ENCODE measurements at places on chromosomes 3 and 15.

DNA sequence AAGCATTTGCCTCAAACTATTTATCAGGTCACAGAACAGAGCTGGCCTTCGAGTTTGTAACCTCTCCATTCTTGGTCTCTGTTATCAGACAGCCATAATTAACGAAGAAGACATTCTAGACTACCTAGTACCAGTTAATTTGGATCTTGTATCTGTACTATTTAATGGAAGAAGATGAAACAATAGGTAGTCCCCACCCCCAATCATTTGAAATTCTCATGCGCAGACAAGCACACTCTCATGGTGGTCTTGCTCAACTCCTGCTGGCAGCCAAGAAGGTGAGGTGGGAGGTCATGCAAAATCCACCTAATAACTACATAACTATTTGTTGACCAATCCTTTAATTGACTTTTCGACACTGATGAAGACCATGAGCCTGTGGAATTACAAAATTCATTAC lies 2.8 kb upstream of the SKIL start:
- no peak for DNase-seq

DNA sequence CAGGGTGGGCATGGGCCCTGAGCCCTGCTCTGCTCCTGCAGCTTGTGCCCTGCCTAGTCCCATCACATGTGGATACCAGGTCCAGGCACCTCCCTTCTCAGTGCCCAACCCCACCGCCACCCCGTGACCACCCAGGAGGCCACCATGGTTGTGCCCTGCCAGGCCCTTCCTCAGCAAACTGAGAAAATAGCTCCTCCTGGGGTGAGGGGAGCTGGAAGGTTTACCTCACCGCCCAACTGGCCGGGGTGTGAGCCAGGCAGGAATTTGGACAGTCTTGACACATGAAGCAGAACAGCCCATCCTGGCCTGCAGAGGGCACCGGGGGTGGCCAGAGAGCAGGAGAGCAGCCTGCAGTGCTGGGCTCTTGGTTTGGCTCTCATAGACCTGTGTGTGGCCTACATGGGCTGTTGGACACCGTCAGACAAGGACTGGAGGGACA lies 11.4 kb upstream of the C3orf22 start:
- no peak for DNase-seq

DNA sequence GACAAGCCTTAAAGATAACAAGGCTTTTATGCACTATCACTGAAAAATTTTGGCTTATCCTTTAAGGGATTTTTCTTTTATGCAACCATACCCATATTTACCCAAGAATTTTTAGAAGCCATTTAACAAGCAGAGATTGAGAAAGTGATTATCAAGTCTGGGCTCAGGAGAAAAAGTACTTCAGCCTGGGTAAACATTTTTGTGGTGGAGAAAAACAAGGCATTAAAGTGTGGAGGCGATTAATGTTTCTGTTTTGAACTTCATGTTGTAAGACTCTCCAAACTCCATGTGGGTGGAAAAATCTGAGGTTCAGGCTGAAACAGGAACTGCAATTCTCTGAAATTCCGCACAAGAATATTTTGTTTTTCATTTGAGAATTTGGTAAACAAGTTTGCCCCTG lies 260.4 kb upstream of the KCNMB2 start:
- DNase-seq: no peak

DNA sequence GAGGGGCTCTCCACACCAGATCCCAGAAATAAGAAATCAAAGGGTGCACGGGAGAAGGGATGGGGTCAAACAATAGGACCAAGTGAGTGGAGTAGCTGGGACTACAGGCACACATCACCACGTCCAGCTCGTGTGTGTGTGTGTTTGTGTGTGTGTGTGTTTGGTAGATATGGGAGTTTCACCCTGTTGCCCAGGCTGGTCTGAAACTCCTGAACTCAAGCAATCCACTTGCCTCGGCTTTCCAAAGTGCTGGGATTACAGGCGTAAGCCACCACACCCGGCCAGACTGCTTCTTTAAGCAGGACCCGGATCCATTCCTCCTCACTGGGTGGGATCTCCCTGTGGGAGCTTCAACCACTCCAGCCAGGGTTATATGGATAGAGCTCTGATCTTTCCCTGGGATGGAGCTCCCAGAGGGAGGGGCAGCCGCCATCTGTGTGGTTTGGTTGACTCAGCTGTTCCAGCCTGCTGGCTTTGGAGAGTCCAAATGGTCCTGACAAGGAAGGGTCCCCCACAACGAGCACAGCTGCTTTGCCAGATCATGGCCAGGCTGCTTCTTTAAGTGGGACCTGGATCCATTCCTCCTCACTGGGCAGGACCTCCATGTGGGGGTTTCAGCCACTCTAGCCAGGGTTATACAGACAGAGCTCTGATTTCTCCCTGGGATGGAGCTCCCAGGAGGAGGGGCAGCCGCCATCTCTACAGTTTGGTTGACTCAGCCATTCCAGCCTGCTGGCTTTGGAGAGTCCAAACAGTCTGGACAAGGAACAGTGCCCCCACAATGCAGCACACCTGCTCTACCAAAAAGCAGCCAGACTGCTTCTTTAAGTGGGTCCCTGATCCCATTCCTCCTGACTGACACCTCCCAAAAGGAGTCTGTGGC lies 9.1 kb upstream of the AVEN start:
- DNase-seq: no peak

DNA sequence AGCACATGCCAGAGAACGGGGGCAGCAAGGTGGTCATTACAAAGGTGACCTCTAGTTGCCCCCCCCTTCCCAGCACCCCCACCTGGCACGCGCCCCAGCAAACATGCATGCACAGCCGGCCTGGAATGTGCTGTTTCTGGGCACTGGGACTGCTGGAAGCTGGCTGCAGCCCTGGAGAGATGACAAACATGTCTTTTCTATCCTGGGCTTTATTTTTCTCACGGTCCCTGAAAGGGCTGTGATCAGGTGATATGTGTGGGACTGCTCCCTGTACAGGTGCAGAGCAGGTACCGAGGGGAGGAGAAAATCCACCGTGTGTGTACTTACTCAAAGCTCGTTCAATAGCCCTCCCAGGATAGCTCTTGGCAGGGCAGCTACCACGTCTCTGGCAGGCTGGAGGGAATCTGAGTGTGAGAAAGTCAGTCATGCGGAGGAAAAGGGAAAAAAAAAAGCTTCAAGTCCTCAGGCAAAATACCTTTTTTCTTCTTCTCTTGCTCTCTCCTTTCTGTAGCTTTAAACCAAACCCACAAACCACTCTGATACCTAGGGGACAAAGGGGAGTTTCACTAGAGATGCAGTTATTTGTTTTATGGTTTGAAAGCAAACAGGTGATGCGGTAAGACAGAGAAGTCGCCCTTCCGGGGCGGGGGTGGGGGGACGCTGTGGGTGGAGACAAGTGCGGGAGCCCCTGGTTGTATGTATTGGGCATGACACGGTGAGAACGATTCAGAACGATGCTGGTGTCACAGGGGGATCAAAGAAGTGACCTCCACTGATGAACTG lies 5.0 kb upstream of the HES1 start:
- DNase-seq: no peak

DNA sequence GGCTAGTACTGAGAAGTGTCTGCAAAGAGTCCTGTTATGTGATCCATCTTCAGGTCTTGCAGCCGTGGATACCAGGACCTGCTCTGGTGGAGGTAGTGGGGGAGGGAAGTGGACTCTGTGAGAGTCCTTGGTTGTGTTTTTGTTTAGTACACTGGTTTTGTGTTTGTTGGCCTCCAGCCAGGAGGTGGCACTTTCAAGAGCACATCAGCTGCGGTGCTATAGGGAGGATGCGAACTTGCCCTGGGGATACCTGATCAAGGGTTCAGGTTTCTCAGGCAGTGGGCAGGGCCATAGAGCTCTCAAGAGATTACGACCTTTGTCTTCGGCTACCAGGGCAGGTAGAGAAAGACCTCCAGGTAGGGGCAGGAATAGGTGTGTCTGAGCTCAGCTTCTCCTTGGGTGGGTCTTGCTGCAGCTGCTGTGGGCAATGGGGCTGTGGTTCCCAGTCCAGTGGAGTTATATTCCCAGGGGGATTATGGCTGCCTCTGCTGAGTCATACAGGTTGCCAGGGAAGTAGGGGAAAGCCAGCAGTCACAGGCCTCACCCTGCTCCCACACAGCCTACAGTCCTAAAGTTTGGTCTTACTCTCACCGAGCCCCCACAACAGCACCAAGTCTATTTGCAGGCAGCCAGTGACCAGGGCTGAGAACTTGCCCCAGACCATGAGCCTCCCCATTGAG lies 132.8 kb upstream of the NPHP3 start:
- no peak for DNase-seq

GRCh38 chr3:124431331-124431994 lies 298.8 kb upstream of the UMPS start:
- no peak for DNase-seq

DNA sequence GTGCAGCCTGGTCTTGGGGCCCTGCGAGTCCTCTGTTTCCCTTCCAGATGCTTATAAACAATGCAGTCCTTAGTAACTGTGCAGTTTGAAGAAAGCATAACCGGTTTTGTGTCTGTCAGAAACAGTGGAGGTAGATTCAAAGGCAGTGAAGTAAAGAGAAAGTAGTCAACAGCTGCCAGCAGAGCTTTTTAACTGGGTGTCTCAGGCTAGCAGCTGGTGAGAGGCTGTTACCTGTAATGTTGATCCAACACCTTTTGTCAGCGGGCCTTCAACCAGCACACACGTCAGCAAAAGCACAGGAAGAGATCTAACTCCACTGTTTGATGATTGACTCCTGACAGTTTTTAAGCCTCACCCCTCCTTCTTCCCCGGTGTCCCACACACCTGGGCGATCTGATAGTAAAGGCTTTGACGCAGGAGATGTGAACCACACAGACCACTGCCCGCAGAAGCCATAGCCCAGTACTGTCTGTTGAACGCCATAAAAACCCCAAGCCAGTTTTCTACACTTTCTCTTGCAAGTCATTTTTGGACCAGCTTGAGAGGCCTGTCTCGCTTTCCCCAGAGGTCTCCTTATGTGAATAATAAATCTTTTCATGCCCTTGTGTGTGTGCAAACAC lies 178.0 kb downstream of the FMN1 start:
- DNase-seq: no peak

GRCh38 chr15:48331796-48332641 lies 790 bp downstream of the DUT start:
- peak; percentile 59 for DNase-seq

DNA sequence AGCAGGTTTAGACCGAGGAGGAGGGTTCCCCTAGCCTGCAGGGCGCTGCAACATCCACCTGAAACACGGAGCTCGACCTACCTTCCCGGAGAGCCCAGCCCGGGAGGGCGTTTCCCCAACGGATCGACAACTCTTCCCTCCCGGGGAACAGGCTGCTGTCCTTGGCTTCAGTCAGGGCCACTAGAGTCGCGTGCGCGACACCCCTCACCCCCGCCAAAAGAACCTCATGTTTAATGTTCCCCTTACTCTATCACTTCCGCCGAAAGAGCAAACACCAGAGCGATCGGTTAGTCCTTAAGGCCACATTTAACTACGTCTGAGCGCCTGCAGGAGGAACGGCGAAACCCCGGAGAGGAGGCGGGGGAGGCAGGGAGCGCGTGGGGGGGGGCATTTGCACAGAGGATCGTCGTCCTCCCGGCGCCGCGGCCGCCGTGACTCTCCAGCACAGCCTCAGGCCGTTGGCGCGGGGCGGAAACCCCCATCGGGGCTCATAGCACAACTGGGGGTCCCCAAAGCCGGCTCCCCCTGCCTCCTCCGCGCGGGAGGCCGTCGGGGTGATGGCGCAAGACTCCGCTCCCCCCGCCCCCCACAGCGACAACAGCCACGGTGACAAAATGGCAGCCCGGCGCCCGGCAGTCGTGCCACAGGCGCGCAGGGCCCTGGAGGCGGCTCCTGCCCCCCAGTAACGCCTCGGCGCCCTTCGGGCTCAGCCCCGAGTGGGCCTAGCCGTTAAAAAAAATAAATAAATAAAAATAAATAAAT lies 3.2 kb downstream of the ANP32A start:
- DNase-seq: peak; percentile 64

GRCh38 chr15:92877000-92877399 lies 23.1 kb upstream of the CHD2 start:
- DNase-seq: no peak

- no peak for DNase-seq
Measured at GRCh38 chr3:41888368-41889076, 73.4 kb downstream of the ULK4 start.

DNA sequence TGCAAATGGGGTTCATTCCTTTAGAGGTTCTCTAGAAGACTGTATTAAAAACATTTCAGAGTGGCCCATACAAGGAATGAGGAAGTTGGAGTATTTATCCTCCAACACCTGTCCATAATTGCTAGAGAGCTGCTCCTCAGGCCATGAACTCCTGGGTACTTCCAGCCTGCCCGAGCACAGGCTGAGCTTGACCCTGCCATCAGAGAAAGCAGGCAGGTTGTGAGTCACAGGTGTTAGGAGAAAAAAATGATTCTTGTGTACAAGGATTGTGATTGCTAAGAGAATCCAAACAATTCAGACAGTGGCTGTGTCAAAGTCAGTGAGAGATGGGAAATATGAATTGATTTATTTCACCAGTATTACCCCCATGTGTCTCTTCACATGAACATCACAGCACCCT lies 156.8 kb upstream of the GADL1 start:
- no peak for DNase-seq

- no peak for DNase-seq
Measured at GRCh38 chr3:125192190-125193035, 20.1 kb downstream of the SLC12A8 start.

- no peak for DNase-seq
Measured at GRCh38 chr15:43473885-43474284, 19.1 kb downstream of the TP53BP1 start.

GRCh38 chr3:58874795-58875194 lies 175.0 kb downstream of the CFAP20DC start:
- no peak for DNase-seq

DNA sequence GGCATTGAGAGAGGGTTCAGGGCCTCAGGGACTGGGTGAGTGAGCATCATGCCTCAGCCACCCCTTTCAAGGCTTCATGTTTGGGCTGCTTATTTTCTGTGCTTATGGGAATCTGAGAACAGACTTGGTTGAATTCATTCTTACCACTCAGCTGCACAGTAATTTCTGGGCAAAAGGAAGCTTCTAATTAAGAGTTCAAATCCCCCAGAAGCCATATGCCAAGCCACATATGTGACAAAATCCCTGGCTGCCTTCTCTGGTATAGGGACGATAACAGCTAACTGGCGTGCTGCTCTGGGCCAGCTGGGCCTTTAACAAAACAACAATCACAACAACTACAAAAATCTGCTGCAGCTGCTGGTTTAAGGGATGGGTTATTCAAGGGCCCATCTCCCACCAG lies 181.0 kb upstream of the ANKRD28 start:
- DNase-seq: no peak

DNA sequence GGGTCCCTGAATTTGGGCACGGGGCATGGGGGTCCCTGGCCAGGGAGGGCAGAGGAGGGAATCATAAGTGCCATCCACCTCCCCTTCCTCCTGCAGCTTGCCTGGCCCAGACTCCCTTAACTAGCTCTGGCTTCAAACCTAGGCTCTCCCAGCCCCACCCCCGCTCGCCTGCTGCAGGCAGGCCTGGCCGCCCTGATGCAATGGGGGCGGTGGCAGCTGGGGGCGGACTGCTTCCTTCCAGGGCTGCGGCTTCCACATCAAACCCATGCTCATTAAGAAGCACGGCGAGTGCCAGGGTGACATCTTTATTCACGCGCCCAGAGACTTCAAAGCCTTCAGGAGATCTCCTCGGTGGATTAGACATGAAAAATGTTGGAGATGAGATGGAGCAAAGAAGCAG lies 123.1 kb downstream of the TPRA1 start:
- DNase-seq: no peak

GRCh38 chr3:16298891-16299290 lies 33.9 kb downstream of the OXNAD1 start:
- DNase-seq: no peak

GRCh38 chr3:122416966-122417365 lies 1.1 kb upstream of the WDR5B start:
- DNase-seq: no peak

- no peak for DNase-seq
Measured at GRCh38 chr15:70063980-70064379, 33.7 kb downstream of the TLE3 start.
